Globus pallidus (tissue), 1 donor: ENCODE measurements at places on chromosomes 6 and 20.

DNA sequence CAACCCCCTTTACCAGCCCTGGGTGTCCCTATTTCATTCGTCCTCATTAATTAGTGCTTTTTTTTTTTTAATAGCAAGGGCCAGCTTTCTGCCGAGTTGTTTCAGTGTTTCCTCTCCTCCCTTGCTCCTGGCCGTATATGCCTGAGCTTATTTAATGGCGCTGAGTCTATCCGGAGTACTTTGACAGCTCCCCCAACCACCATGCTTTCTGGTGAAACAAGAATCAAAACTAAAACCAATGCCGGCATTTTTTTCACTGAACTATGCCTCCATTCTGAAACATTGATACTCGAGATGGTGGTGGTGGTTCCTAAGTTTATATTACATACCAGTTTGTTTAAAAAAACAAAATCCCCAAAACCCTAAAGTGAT, 1.2 kb downstream of the DCBLD1 start:
- no peak for DNase-seq

- DNase-seq, result no peak
Observed at GRCh38 chr6:130610303-130610702, 216.9 kb upstream of the SMLR1 start.

GRCh38 chr6:163438298-163438939, 23.9 kb downstream of the QKI start:
- DNase-seq, result no peak

DNA sequence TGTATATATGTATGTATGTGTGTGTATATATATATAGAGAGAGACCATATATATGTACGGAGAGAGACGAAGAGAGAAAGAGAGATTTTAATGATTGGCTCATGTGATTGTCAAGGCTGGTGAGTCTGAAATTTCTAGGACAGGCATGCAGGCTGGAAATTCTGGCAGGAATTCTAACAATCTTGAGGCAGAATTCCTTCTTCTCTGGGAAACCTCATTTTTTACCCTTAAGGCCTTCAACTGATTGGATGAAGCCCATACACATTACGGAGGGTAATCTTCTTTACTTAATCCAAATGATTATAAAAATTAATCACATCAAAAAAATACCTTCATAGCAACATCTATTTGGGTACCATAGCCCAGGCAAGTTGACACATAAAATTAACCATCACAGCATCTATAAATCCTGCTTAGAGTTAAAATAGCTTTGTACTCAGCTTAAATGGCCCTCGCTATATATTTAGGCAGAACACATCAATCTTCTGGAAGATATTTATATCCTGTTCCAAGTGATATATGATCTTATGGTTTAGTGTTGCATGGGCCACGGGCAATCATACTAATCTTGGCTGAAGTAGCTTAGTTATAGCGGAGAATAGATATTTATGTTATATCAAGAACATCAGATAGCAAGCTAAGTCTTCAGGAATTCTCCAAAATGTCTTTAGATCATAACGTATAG, 36.6 kb downstream of the ABRACL start:
- no peak for DNase-seq

GRCh38 chr6:20948556-20948955, 414.3 kb downstream of the CDKAL1 start:
- DNase-seq, result no peak

- no peak for DNase-seq
Observed at GRCh38 chr6:7418238-7418905, 28.8 kb downstream of the RIOK1 start.

DNA sequence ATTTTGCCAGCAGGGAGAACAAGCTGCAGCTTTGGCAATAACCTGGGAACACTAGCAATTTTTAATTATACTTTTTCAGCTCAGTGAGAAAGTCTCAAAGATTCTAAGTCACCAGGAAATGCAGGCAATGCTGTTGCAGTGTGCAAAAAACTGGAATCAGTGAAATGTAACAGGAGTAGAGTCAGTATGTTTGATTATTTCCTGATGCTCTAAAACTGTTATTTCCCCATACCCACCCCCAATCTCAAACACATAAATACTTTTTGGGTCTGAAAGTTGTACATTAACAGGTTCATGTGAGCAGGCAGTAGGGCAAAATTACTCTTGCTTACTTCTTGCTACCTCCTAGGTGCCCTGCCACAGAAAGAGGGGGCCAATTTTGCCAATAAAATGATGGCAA, 65.4 kb upstream of the BEND6 start:
- no peak for DNase-seq

- DNase-seq, result peak; percentile 31
Observed at GRCh38 chr6:39088331-39088730, 26.7 kb downstream of the SAYSD1 start.

- DNase-seq, result no peak
Observed at GRCh38 chr6:34521463-34522285, 34.5 kb downstream of the SPDEF start.

- no peak for DNase-seq
Observed at GRCh38 chr20:8320306-8320705, 188.2 kb downstream of the PLCB1 start.

- no peak for DNase-seq
Observed at GRCh38 chr6:27757307-27757706, 154.9 kb downstream of the OR2B2 start.

DNA sequence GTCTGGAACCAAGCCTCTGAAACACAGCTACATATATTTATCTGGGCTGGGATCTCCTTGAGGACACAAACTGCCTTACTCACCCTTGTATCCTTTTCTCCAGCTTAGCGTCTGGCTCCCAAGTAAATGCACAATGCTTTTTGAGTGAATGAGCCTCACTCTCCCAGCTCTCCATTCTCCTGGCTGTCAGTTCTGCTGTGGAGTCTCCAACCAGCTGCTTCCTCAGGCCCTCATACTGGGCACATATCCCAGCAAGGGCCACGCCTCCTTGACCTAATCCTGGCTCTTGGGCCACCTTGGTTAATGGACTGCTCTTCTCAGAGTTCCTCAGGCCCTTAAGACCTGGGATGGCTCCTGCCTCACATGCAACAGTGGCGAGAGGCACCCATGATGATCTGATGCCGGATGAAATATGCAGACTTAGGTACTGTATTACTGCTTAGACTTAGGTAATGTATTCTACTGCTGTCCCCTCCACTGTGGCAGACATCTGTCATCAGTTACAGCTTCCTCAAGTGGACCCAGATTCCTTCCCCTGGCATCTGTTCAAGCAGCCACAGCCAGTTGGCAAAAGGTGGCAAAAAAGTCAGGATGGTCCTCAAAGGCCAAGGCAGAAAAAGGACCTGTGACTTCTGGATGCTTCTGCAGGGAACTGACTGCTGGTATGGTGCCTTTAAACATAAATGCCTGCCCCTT, 16.5 kb downstream of the SNHG17 start:
- peak; percentile 62 for DNase-seq

DNA sequence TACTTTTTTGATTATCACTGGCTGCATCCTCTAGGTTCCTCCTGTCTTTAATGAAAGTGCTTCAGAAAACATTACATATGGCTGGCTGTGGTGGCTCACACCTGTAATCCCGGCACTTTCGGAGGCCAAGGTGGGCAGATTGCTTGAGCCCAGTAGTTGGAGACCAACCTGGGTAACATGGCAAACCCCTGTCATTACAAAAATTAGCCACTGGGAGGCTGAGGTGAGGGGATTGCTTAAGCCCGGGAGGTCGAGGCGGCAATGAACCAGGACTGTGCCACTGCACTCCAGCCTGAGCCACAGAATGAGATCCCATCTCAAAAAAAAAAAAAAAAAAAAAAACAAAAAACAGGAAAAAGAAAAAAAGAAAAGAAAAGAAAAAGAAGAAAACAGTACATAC, 35.3 kb downstream of the BEND3 start:
- DNase-seq, result no peak
